Muscle of leg (tissue), 16 donors: ENCODE measurements at places on chromosomes 1 and 21. TPM values are rescaled to one million over a fixed set of nuclear protein-coding genes. Genes with fewer than 3 reads are reported as not detected.
A peak's percentile ranks its signal among the peaks of the same experiment; 100 is the strongest.

Gene MROH9
- 0.09 TPM for total RNA-seq

Gene SH2D1B
- 0.27 TPM for total RNA-seq

Gene THEM4
- 10.8 TPM for total RNA-seq

Gene GPR52
- 0.89 TPM for total RNA-seq

- no peaks in the 10 kb centered on the region for H3K27me3 ChIP-seq
- H3K4me3 ChIP-seq, result no peak overlapping the region
- H3K36me3 ChIP-seq, result no peaks in the 10 kb centered on the region
- DNase-seq, result no peak
- H3K27ac ChIP-seq, result no peak overlapping the region
- H3K4me1 ChIP-seq, result no peaks in the 10 kb centered on the region
These were observed 35.4 kb downstream of the OR10J1 start for GRCh38 chr1:159474926-159475325.

- peak overlapping the region; percentile 62 for H3K27ac ChIP-seq
- DNase-seq, result no peak
- H3K4me1 ChIP-seq, result peaks cover 27% of the 10 kb centered on the region
- H3K27me3 ChIP-seq, result peaks cover 14% of the 10 kb centered on the region
These were observed 653 bp upstream of the IFFO2 start for GRCh38 chr1:18957136-18957521.

GRCh38 chr1:20819818-20820217, 32.7 kb upstream of the HP1BP3 start:
- H3K27me3 ChIP-seq, result no peaks in the 10 kb centered on the region
- no peak for DNase-seq

GRCh38 chr1:15272009-15272781, 25.2 kb downstream of the FHAD1 start:
- H3K4me3 ChIP-seq, result no peak overlapping the region
- peaks cover 2% of the 10 kb centered on the region for H3K27me3 ChIP-seq
- no peak overlapping the region for H3K27ac ChIP-seq
- H3K36me3 ChIP-seq, result no peaks in the 10 kb centered on the region

DNA sequence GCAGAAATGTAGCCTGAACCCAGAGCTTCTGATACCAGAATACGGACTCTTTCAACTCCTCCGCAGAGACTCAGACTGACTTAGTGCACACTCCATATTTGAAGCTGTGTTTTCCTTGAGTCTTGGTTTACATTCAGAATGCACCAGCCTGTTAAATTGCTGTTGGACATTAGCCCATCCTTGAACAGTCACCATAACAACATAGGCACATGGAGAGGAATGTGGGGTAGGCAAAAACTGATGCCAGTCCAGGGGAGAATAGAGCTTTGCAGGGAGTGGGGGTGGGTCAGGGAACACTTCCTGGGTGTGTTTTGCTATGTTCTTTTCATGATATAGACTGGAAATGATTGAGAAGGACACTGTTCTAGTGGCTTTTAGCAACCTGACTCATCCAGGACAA, 76.3 kb upstream of the CACNA1E start:
- H3K27ac ChIP-seq, result no peak overlapping the region
- no peaks in the 10 kb centered on the region for H3K36me3 ChIP-seq
- H3K4me3 ChIP-seq, result no peak overlapping the region
- DNase-seq, result no peak
- H3K27me3 ChIP-seq, result peaks cover 2% of the 10 kb centered on the region
